Osteoblast (primary cell): ENCODE measurements at places on chromosomes 2 and 18. TPM values are rescaled to one million over a fixed set of nuclear protein-coding genes. Genes with fewer than 3 reads are reported as not detected.
A peak's percentile ranks its signal among the peaks of the same experiment; 100 is the strongest.

The SERPINB3 gene
- not detected in 2 replicates for total RNA-seq

- DNase-seq = no peak
These were observed 85.5 kb downstream of the HDAC4 start for GRCh38 chr2:239315308-239315707.

The BCL11A gene
- total RNA-seq = 0.29 and 1.4 TPM in 2 replicates

DNA sequence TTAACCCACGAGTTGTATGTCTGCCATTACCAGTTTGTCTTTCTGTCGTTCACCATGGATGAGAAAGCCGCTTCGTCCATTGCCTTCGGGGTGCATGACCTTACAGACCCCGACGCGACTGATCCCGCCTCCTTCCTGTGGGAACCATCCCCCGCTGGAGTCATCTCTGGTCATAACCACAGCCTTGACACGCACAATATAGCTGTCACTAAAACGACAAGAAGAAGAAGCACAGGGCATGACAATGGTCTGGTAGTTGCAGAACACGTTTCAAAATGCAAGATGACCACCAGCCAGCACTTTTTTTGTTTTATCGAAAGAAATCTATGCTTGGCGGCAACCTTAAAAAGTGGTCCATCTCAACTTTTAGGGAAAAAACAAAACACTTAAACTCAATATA lies 87.7 kb downstream of the SPRED2 start:
- DNase-seq = peak; percentile 77
